Naive thymus-derived CD4-positive, alpha-beta T cell (primary cell): ENCODE measurements at places on chromosomes 2 and 18.
A peak's percentile ranks its signal among the peaks of the same experiment; 100 is the strongest.

- peak; percentile 16 for DNase-seq
Measured at GRCh38 chr2:240819858-240820606, at the start of gene KIF1A. TSS of gene KIF1A (minus strand) at chr2:240820219. CDS start at chr2:240797752, 22,467 bp downstream.

DNA sequence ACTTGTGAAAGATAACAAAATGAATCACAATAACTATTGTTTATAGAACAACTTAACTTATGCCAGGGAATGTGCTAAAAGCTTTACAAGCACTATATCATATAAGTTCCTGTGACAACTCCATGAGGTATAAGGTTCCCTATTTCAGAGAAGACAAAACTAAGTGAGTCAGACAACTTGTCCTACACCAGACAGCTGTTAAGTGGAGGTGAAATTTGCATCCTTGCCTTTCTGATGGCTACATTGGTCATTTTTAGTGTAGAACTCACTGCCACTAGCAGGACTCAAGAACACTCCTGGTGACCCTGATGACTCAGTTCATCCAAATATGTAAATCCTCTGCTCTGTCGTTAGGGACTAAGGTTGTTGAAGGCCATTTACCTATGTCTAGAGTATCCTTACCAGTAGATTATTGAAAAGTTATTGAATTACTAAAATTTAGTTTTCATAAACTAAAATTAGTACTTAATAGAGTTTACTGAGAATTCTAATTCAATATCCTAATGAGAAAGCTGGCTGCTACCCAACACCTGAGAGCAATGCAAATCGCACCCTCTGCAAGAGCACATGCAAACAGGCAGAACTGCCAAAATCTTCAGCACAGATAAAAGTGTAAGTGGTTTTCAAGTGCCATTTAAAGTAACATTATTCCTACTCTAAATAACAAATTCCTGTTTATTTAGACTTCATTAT, 636.2 kb downstream of the NRXN1 start:
- no peak for DNase-seq

DNA sequence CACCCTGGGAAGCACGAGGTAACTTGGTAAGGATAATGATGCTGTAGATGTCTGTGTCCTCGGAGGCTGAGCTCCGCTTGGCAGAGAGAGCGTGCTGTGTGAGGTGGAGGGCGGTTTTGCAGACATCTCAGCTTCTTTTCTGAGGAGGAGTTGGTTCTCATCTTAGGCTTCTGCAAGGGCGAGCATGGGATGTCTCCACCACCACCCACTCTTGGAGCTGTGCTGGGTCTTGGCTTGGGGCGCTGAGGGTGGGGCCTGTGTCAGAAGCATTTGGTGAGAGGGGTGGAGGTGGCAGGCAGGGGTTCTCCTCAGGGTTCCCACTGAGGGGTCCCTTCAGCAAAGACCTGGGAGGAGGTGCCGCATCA, 9.2 kb downstream of the OXER1 start:
- DNase-seq, result no peak

GRCh38 chr2:108910011-108910431, 79.0 kb downstream of the EDAR start:
- DNase-seq, result no peak

- no peak for DNase-seq
Measured at GRCh38 chr18:43964666-43965065, 687.4 kb upstream of the SYT4 start.

DNA sequence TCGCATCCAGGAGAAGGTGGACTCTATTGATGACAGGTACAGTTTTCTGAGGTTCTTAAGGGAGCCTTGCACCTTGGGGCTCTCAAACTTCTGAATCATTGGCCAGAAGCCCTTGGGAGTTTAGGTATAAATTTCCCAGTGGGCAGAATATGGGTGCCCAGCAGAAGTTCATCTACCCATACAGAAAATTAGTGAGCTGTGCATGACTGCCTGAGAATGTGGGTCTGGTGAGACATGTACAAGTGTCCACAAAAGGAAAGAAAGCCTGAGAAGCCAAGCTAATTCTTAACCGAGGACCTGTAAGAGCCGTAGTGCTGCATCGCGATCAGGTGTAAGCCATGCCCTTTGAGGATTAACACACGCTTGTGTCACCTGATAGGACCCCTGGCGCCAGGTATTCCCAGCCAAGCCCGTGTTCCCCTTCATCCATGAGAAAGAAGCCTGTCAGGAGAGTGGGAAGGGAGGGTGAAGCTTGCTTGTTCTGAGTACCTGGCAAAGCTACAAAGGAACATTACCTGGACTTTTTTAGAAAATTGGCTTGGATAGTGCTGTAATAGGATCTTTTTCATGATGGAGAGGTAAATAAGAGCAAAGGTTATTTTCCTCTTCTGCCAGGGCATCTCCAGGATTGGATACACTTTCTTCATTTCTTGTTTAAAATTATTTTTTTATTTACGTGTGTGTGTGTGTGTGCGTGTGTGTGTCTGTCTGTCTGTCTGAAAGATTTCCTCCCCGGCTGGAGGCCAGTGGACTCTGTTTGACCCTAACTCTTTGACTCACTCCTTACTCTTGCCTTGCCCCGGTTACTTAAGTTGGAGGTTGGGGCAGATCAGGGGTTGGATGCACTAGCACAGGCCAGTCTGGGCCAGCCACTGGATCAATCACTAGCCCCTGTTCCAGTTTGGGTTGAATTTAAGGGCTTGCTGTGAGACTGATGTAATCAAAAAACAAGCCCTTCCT, 90.4 kb upstream of the EML6 start:
- no peak for DNase-seq

DNA sequence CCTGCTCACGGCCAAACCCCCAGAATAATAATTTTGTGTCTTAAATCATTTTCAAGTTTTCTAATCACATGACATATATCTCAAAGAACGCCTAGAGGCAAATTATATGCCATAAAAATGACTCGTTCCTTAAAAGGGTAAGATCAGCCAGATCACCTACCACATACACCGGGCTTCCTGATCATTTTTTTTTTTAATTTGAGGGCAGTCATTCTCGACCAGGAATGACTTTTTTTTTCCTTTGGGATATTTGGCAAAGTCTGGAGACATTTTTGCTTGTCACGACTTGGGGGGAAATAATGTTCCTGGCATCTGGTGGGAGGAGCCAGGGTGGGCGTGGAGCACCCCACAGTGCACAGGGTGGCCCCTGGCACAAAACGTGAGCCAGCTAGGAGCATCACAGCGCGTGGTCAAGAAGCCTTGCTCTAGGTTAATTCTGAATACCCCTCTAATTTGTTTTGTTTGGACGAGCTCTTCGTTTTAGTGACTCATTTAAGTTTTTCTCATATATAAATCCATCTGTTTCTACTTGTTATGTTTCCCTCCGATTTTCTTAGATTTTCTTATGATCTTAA, 94.9 kb downstream of the TWIST2 start:
- no peak for DNase-seq

GRCh38 chr2:71566372-71566771, 113.0 kb downstream of the DYSF start:
- DNase-seq, result no peak

DNA sequence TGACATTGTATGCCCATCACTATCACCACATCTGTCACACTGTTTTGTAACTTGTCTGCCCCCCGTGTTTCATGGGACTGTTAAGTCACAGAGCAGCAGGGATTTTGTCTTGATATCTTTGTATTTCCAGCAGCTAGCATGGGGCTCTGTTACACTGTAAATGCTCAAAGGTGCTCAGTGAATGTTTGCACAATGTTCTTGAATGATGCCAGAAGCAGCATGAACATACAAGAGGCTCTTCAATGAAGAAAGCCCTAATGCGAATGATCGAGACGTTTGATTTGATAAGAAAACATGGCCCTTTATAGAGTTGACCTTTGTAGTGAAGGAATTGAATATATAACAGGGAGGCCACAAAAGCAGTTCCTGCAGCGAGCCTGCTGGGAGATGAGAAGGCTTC, 120.9 kb upstream of the TTC39C start:
- no peak for DNase-seq

- no peak for DNase-seq
Measured at GRCh38 chr18:35060122-35060815, 19.1 kb downstream of the MAPRE2 start.

GRCh38 chr2:189024901-189025618, 50.9 kb downstream of the COL3A1 start:
- no peak for DNase-seq

- no peak for DNase-seq
Measured at GRCh38 chr2:127313406-127313805, 19.5 kb upstream of the ERCC3 start.

GRCh38 chr2:210480079-210480478, 3.5 kb upstream of the LANCL1 start:
- DNase-seq, result no peak

GRCh38 chr2:241008711-241009121, 10.3 kb downstream of the SNED1 start:
- no peak for DNase-seq

DNA sequence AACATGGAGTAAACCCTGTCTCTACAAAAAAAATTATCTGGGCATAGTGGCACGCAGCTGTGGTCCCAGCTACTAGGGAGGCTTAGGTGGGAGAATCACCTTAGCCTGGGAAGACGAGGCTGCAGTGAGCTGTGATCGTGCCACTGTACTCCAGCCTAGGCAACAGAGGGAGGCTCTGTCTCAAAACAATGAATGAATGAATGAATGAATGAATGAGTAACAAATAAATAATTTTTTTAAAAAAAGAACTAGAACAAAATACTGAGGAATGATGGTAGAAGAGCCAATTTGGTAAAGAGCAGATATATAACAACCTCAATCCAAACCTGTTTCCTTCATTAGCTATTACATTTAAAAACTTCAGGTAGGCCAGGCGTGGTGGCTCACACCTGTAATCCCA, 60.1 kb downstream of the STRN start:
- no peak for DNase-seq

- no peak for DNase-seq
Measured at GRCh38 chr2:18369760-18370159, 190.7 kb downstream of the RDH14 start.

GRCh38 chr2:128643221-128644065, 324.8 kb upstream of the HS6ST1 start:
- DNase-seq, result no peak

DNA sequence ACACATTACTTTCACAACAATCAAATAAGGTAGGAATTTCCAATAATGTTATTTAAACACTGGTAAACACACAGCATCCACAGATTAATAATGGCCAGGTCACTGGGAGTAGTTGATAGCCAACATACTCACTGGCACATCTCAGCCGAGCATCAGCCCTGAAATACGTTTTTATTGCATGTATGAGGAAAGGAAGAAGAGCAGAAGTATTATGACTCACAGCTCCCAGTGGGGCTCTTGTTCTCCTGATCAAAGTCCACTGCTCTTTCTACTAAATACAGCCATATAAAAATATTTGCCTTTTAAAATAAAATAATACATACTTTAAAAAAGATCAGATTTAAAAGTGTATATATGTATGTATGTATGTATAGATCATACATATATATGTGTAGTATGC, 999.6 kb downstream of the SUCLG1 start:
- DNase-seq, result no peak

DNA sequence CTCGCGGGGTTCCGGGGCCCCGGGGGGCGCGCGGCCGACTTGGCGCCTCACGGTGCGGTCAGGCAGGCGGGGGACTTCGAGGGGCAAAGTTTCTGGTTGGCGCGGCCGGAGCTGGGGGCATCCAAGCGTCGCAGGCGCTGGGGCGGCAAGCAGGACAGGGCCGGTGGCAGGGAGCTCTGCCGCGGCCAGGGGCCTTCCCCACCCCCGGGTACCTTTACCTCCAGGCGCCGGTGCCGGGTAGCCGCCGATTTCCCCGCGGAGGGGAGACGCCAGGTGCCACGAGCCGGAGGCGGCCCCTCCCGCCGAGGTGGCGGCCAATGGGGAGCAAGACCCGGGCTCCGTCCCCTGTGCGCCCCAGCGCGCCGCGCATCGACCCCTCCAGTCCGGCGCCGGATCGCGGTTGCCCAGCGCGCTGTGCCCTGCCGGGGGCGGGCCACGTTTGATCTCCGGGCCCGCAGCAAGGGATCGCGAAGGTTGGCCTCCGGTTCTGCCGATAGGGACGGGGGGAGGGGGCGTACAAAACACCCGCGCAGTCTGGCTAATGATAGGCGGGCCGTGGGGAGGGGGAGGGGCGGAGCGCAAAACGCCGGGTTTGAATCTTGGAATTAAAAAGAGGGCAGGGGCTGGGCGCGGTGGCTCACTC, at the start of gene ST8SIA5:
Gene ST8SIA5, minus strand, starts transcription at position 495 of the 643 bp plus-strand sequence. CDS start 545 bp downstream, outside the sequence.
- DNase-seq, result no peak

- no peak for DNase-seq
Measured at GRCh38 chr2:101466426-101466825, 8.5 kb downstream of the RFX8 start.

DNA sequence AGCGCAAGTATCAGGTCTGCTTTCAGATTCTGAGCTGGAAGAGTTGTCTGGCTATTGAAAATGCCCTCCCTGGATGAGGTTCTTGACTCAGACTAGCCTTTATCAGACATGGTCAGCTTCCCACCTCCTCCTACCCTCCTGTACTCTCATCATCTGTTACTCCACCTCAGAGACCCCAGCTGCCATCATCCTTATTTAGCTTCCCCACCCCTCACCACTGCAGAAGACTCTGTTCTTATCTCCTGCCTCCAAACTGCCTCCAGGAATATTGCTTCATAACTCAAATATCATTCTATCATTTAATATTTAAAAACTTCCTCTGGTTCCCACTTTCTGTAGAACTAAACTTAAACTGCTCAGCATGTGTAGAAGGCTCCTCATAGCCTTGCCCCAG, 31.1 kb upstream of the PPP3R1 start:
- DNase-seq, result no peak

DNA sequence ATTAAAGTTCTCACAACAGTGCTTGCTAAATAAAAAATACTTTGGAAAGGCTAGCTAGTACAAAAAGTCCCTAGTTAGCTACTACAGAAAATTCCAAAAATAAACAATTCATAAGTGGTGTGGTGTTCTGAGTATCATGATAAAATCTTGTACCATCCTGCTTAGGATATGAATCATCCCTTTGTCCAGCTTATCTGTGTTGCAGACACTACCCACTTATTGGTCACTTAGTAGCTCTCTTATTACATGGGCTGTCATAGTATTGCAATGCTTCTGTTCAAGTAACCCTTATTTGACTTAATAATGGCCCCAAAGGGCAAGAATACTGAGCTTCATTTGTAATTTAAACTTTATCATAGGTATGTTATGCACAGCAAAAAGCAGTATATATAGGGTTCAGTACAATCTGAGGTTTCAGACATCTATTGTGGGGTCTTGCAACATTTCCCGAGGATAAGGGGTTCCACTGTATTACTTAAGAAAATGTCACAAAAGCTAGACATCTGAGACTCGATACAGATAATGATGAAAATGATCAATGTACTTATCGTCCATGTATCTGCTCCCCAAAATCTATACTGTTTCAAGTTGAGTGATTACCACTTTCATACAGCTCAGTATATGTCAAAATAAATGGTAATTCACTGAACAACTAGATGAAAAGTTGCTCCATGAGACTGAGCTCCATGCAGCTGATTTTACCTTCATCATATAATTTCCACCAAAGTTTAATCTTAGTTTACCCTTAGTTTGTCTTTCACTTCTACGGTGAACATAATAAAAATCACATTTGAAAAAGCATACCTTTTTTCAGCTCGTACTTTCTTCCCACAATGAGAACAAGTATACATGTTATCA, 93.8 kb downstream of the C2orf74 start:
- DNase-seq, result no peak

GRCh38 chr2:109604597-109604996, 9.2 kb downstream of the SEPTIN10 start:
- DNase-seq, result no peak
